ENCODE measurements at places on chromosomes 1 and 21.

- DNase-seq = no peak
Observed at GRCh38 chr1:8545078-8545477, 227.2 kb downstream of the SLC45A1 start.

GRCh38 chr1:151282883-151283725, 1.0 kb downstream of the ZNF687 start:
- no peak for DNase-seq

DNA sequence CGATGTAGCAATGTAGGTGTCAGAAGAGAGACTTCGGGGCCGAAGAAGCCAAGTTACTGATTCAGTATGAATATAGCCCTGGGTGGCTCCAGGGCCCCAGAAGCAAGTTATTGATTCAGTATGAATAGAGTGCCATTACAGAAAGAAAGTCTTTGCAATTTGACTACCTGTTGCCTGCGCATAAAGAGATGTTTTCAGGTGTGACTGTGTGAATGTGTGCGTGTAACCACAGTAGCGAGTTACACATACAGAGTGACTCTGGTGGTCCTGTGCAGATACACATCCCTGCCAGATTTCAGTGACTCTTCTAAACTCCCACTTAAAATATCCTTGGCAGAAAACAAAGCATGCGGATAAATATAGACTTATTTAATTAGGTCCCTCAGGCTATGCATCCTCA, 142.7 kb upstream of the CD34 start:
- no peak for DNase-seq

GRCh38 chr1:220819467-220820026, 32.8 kb downstream of the MTARC1 start:
- no peak for DNase-seq

DNA sequence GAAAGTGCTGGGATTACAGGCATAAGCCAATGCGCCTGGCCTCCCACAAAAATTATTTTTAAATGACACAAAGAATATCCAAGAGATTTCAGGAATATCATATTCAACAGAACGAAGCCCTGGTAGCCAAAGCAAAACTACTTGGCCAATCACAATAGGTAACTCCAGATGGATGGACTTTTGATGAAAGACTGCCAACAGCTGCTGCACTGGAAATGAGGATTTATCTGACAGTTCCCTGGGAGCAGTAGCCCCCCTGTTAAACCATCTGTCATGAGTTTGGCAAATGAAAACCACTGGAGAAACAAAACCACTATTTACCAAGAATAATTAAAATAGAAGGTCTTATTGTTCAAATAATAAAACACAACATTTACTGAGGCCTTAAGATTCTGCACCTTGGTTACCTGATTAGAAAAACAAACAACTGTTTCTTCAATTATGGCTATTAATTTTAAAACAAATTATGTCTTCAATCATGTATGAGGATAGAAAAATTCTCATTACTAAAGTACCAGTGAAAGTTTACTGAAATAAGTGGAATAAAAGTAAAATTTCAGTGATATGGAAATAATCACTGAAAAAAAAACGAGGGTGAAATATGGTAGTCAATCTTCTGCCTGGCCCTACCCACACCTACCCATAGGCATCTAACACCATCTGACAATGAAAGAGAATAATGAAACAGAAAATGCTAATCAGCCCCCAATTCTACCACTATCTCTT, 34.3 kb upstream of the PSMG1 start:
- DNase-seq = no peak

DNA sequence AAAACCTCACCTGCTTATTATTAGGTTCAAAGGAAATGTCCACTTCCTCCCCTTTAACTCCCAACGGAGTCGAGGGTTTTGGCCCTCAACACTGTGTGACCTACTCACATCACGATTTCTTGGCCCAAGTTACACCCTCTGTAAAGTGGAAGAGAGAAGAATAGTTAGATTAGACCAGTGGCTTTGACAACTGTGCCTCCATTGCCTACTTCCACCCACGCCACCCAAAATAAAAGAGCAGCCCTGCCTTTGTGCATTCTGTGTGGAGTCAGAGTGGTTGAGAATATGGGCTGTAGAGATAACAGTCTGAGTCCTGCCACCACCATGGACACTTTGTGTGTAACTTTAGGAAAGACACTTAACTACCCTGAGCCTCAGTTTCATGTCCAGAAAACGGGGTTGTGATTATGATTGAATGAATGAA, 4.1 kb upstream of the HDGF start:
- DNase-seq = no peak

DNA sequence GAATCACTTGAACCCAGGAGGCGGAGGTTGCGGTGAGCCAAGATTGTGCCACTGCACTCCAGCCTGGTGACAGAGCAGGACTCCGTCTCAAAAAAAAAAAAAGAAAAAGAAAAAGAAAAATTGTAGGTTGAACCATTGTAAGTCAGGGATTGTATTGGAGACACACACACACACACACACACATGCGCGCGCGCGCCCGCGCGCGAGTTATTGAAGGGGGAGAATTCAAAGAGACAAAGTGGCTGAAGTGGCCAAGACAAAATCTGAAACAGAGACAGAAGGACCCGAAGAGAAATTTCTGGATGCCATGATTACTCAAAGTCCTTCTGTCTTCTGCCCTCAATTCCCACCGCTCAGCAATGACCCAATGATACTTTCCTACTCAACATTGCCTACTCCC, 3.7 kb upstream of the KLHDC9 start:
- DNase-seq = no peak

GRCh38 chr1:98766255-98766654, 104.7 kb downstream of the SNX7 start:
- no peak for DNase-seq

- DNase-seq = no peak
Observed at GRCh38 chr1:170932236-170932635, 3.1 kb upstream of the MROH9 start.
